ENCODE measurements at places on chromosomes 12 and 14. TPM values are rescaled to one million over a fixed set of nuclear protein-coding genes. Genes with fewer than 3 reads are reported as not detected.

The LBHD2 gene
- total RNA-seq: not detected

The KRT71 gene
- not detected for total RNA-seq

The ASCL1 gene
- total RNA-seq: not detected

The PRB2 gene
- not detected for total RNA-seq

The ZNF10 gene
- 5.9 TPM for total RNA-seq

The VIPAS39 gene
- total RNA-seq: 20.7 TPM
